ENCODE measurements at places on chromosomes 5 and 9.

DNA sequence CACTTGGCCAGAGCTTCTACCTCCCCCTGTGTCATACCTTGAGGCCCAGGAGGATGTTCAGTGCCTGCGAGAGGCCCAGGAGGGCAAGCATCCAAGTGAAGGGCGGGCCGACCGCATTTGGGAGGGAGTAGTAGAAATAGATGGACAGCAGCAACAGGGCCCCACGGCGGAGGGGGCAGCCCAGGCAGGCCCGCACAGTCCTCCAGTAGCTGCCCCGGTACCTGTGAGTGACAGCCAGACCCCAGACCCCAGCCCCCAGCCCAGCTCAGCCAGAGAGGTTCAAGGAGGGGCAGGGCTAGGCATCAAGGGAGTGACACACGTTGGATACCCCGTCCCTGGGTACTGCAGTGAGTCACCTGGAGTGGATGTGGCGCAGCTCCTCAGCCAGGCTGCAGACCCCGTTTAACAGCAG is 1.4 kb downstream of the STING1 start:
- DNase-seq: no peak

- no peak for DNase-seq
Observed at GRCh38 chr5:147407094-147407681, 102.7 kb downstream of the DPYSL3 start.

DNA sequence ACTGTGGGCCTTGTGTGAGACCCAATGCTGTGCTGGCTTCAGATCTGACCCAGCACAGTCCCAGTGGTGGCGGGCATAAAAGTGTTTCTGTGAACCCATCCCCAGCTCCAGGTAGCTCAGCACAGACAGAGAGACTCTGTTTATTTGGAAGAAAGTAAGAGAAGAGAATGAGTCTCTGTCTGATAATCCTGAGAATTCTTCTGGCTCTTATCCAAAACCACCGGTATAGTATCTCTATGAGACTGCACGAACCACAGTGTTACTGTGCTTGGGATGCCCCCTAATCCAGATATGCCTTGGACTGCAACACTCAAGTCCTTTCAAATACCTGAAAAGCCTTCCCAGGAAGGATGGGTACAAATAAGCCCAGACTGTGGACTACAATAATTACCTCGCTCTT is 1660.8 kb upstream of the ACO1 start:
- DNase-seq: no peak

- DNase-seq: no peak
Observed at GRCh38 chr9:2570615-2571479, 50.7 kb upstream of the VLDLR start.

DNA sequence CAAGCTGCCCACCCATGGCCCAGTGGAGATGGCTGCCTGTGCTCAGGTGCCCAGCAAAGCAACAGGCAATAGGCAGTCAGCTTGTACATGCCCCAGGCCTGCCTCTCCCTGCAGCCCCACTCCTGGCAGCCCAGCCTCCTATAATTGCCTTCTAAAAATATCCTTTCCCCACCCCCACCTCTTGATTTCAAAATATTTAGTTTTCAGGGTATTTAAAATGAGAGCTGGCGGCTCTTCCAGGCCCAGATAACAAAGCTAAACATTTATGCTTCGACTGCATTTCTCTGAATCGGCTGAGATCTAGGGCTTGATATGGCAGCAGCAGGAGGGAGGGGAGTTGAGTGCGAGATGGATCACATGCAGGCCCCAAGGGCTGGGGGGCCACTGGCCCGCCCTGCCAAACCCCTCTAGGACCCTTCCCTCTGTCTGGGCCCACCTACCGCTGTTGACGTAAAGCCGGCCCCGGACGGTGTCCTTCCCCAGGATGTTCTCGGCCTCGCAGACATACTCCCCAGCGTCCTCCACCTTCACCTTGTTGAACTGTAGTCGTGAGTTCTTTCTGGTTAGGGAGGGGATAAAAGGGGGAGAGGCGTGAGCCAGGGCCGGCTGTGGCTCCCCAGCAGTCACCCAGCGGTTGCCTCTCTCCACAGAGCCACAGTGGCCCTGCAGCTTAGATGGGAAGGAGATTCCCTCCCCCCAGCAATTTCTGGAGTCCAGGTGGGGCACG is 85.0 kb downstream of the PSD2 start:
- no peak for DNase-seq

Data from CD4-positive, alpha-beta memory T cell (primary cell).